AML-193 (cell line): ENCODE measurements at places on chromosomes 2 and 18.

DNA sequence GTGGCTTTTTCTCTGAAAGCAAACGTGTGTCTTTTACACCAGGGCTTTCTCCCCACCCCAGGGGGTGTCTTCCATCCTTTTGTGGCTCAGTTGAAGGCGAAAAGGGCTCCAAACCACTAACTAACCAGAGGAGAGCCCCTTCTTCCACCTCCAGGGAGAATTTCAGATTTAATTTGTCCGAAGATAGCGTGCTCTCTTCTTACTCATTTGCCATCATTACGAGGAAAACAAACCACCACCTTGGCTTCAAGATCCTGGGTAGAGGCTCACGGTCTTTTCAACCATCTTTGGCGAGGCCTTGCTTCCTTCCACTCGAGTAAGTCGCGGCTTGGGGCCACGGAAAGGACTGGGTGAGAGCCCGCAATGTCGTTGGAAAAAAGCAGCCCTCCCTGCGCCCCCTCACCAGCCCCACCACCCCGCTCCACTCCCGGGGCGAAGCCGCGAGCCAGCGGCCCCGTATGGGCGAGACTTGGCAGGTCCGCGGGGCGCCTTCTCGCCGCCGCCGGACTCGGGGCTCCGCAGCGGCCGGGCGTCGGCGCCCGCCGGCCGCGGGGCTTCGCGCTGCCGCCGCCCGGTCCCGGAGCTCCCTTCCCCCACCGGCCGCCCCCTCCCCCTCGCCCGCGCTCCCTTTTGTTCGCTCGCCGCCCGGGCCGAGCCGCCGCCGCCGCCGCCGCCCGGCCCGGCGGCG lies 1.7 kb upstream of the ZNF532 start:
- no peak for DNase-seq

DNA sequence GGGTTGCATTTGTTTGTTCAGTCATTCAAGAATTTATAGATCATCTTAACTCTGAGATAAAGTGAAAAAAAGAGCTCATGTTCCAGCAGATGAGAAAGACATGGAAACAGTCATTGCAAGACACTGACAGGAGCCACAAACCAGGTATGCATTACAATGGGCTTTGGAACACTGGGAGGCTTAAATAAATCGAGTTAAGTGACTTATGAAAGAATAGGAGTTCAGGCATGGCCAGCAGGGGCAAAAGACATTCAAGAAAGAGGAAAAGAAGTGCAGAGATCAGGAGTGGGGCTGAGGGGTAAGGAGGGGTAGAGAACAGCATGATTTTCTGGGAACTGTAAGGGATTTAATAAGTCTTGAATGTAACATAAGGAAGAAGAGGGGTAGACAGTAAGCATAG lies 121.2 kb upstream of the EPC2 start:
- no peak for DNase-seq

DNA sequence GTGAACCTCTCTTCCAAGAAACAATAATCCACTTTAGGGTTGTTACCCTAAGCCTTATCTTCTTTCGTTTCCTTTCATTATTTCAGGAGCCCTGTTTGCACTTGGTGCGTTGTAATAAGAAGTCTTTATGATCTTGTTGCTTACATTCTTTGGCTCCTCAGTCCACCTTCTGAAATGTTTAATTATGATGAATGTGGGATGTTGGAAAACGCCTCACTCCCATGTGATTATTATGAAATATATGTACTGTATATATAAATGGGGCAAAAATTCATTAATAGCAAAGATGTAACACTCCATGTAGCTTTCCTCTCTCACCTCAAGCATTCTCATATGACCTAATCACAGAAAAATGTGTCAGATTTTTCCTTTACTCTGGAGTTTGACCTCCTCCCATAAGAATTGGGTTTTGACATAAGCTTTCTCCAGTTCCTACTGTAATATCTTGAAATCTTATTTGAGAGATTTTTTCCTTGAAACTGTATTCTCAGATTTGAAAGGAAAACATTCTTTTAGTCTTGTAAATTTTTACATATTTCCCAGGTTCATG lies 397.2 kb upstream of the FANCL start:
- no peak for DNase-seq

DNA sequence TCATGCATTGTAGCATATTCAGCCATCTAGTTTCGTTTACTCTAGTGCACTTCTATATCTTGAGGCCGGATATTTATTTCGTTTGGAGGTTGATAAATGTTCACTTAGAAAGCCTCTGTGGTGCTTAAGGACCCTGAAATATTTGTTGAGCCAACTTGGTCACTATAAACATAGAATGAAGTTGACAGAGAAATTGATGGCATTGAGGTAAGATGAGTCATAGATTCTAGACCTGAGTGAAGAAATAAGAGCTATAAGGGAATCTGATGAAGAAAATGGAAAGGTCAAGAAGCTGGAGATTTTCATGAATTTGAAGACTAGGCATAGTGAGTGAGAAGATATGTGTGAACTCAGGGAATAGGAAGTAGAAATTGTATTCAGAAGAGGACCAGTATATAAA lies 35.9 kb downstream of the EPC2 start:
- no peak for DNase-seq

GRCh38 chr2:11610624-11611242 lies 59.3 kb downstream of the NTSR2 start:
- DNase-seq: no peak

DNA sequence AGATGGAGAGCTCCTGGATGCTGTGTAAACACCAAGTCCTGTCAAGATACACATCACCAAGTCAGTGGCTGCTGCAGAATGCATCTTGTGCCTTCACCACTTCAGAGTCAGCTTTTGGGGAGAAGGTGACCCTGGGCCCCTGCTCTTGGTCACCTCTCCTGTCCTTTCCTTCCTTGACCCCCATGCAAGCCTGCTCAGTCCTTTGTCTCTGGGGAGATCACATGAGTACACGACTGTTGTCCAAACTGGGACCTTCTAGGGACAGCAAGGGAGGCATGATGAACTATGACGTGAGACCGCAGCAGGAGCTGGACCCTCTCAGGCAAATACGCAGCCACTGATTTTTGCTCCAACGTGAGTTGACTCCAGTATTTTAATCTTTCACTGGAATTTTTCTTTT lies 706.9 kb upstream of the ID2 start:
- DNase-seq: no peak

DNA sequence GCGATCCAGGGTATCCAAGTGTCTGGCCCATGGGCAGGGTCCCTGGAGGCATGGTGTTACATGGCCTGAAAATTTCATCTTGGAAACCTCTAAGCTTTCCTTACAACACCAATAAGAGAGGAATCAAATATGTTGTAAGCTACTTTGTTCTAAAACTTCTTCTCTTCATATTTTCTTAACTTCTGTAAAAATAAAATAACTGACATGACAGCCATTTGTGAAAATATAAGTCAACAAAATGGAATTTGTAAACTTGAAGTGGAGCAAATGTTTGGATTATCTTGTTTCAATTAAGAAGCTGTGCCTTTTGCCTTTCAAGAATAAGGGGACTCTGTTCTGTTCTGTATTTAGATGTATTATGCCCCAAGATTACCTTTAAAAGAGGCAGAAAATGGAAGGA lies 319.7 kb downstream of the LPIN1 start:
- no peak for DNase-seq

DNA sequence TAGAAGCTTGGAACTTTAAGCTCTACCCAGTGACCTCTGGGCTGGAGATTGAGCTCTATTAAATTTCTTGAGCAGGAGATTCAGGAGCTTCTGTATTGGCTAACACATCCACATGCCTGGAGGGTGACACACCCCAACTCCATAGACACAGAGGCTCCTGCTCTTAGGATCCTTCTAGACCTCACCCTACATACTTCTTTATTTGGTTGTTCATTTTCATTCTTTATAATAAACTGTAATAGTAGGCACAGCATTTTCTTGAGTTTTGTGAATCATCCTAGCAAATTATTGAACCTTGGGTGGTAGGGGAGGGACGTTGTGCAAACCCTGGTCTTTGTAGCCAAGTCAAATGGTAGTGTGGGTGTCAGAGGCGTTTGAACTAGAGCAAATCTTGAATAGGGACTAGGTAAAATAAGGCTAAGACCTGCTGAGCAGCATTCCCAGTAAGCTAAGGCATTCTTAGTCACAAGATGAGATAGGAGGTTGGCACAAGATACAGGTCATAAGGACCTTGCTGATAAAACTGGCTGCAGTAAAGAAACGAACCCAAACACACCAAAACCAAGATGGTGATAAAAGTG lies 323.8 kb upstream of the GALNT5 start:
- no peak for DNase-seq

DNA sequence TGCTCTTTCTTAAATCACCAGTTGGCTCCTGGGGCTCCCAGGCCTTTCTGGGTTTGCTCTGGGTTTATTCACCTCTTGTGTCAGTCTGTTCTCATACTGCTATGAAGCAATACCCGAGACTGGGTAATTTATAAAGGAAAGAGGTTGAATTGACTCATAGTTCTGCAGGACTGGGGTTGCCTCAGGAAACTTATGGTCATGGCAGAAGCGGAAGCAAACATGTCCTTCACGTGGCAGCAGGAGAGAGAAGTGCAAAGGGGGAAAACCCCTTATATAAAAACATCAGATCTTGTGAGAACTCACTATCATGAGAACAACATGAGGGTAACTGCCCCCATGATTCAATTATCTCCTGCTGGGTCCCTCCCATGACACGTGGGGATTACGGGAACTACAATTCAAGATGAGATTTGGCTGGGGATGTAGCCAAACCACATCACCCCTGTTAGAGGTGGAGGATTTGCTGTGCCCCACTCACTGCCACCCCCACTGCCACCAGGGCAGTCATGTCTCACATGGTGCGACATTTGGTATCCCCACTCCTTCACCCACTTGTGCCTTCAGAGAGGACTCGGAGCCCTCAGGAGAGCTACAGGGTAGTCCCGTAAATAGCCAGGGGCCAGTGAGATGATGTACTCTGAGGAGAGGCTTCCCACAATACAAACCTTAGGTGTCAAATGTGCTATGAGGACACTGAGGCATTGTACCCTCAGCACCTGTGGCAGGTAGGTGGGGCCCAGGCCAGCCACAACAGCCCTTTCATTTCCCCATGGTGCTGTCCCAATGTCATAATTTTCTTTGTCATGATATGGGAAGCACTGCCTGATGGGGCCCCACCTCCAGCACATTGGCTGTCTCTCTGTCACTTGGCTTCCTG lies 35.7 kb downstream of the CDC42EP3 start:
- DNase-seq: peak; percentile 98

- no peak for DNase-seq
Observed at GRCh38 chr2:144370937-144371584, 148.9 kb downstream of the ZEB2 start.

DNA sequence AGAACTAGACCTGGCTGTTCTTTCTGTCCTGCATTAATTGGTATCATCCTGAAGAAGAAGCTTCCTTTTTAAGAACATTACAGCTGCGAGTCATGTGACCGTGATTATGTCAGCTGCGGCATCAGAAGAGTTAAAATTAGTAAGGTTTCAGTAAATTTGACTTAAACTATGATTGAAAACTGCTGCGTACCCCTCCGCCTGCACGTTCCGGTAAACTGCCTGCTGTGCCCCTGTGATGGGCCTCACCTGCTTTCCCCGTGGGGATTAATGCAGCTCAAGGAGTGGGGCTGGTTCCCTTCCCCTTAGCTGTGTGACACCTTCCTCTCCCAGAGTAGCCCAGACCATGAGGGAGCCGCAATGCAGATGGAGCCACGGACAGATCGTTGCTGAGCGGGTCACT lies 36.1 kb upstream of the MYO3B start:
- DNase-seq: no peak

DNA sequence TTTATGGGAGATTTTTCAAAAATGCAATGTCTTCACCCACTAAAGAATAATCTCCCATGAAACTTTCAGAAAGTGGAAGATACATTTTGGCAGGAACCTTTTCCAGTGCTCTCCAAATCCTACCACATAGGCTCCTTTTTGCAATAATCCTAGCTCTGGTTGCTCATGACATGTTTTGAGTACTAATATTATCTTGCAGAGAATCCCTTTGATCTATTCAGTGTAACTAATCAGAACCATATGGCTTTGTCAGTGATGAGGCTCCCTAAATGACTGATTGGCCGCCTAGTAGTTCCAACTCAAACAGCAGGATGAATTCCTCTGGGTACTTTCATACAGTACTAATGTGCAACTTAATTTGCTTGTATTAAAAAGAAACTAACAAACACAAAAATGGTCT lies 544.0 kb upstream of the FAM98A start:
- no peak for DNase-seq

DNA sequence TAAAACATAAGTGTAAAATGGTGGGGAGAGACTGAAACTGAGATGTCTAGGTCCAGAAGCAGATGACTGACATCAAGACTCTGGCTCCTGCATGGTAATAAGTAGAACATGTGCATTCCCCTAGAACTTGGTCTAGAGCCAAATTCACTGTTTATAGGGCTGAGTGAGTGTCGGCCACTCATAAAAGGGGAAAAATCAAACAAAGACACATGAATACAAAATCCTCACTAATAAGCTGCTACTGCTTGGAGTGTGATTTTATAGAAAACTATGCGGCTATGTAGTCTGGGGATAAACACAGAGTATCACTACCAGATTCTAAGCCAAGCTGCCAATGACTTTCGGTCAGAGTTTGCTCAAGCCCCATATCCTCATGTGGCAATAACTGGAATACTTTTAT lies 1080.8 kb upstream of the DDX18 start:
- DNase-seq: no peak

DNA sequence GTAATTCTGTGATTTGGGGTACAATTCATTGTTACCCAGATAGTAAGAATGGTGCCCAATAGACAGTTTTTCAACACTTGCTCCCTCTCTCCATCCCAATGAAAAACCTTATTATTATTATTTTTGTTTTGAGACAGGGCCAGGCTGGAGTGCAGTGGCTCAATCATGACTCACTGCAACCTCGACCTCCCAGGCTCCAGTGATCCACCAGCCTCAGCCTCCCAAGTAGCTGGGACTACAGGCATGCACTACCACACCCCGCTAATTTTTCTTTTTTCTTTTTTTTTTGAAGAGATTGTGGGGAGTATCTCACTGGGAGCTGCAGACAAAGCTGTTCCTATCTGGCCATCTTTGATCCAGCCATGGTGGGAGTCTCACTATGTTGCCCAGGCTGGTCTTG lies 7.2 kb downstream of the TGFA start:
- DNase-seq: no peak

- DNase-seq: peak; percentile 82
Observed at GRCh38 chr2:48174503-48174902, 268.2 kb upstream of the FBXO11 start.

- DNase-seq: no peak
Observed at GRCh38 chr18:63346031-63346430, 21.0 kb downstream of the KDSR start.

GRCh38 chr18:54119524-54120019 lies 104.9 kb downstream of the MBD2 start:
- DNase-seq: peak; percentile 59

DNA sequence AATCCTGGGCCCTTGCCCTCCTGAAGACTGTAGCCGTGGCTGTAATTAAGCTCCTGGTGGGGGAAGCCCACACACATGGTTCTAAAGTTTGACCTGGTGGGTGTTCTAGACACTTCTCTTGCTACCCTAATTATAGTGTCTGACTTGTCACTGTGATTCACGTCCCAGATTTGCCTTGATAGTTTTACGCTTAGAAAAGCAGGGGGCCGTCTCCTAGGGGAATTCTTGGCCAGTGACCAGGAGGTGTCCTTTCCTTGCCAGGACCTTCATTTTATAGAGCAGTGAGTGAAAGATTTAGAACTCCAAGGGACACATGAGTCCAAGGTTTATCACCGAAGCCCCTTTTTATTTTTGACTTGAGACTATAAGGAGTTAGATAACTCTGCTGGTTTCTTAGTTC lies 9.0 kb downstream of the TMEM214 start:
- DNase-seq: no peak
